ENCODE measurements at places on chromosomes 3 and 15. TPM values are rescaled to one million over a fixed set of nuclear protein-coding genes. Genes with fewer than 3 reads are reported as not detected.

Gene ARPP19
- polyA plus RNA-seq, result 60.4 TPM

Gene PRTG
- 4.4 TPM for polyA plus RNA-seq

Gene PAQR9
- polyA plus RNA-seq, result not detected

Gene TMIE
- polyA plus RNA-seq, result 0.87 TPM

Gene FBN1
- 162 TPM for polyA plus RNA-seq

Gene MED12L
- 7.5 TPM for polyA plus RNA-seq

Gene ALDH1A2
- 22.3 TPM for polyA plus RNA-seq

Gene CCDC39
- 1.3 TPM for polyA plus RNA-seq

Gene ADAMTS9
- polyA plus RNA-seq, result 81.8 TPM

Gene OIP5
- polyA plus RNA-seq, result 4.1 TPM

Measured in muscle of leg (tissue), 16 donors.